ENCODE measurements at places on chromosomes 13 and 19. TPM values are rescaled to one million over a fixed set of nuclear protein-coding genes. Genes with fewer than 3 reads are reported as not detected.

DNA sequence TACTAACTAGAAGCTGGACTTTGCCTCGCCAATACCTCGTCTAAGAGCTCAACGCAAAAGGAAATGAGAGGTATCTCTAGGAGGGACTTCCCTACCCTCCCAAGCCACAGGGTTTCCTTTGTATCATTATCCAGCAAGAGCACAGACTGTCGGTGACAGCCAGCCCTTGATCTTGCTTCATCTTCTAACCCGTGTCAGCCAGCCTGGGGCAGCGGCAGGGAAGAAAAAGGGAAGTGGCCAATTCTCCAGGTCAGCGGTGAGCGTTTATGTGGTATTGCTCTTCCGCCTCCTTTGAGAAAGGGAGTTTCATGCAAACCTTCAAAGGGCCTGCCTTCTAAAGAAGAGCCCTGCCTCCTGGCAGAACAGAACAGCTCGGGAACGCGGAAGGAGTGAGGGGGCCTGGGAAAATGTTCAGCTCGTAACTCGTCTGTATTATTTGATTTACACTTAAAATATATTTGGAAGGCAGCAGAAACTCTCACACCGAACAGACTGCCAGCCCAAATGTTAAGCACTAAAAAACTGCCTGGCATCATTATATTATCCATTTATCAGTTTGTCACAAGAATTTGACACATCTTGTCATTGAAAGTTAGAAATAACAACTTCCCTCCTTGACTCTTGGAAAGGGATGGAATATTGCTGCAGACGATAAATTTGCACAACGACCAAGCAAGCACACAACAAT, 41.8 kb downstream of the EFNB2 start:
- DNase-seq = no peak

The KIR2DL4 gene
- total RNA-seq = not detected

DNA sequence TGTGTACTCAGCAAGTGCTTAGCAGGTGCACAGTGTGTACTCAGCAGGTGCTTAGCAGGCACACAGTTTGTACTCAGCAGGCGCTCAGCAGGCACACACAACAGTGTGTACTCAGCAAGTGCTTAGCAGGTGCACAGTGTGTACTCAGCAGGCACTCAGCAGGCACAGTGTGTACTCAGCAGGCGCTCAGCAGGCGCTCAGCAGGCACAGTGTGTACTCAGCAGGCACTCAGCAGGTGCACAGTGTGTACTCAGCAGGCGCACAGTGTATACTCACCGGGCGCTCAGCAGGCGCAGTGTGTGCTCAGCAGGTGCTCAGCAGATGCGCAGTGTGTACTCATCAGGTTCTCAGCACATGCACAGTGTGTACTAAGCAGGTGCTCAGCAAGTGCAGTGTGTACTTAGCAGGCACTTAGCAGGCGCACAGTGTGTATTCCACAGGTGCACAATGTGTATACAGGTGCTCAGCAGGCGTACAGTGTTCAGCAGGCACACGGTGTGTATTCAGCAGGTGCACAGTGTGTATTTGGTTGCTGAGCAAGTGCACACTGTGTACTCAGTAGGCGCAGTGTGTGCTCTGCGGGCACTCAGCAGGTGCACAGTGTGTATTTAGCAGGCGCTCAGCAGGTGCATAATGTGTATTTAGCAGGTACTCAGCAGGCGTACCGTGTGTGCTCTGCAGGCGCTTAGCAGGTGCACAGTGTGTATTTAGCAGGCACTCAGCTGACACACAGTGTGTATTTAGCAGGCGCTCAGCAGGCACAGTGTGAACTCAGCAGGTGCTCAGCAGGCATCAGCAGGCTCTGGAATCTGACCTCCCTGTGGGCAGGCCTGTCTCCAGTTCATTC, 15.1 kb downstream of the CRTC1 start:
- no peak for DNase-seq

DNA sequence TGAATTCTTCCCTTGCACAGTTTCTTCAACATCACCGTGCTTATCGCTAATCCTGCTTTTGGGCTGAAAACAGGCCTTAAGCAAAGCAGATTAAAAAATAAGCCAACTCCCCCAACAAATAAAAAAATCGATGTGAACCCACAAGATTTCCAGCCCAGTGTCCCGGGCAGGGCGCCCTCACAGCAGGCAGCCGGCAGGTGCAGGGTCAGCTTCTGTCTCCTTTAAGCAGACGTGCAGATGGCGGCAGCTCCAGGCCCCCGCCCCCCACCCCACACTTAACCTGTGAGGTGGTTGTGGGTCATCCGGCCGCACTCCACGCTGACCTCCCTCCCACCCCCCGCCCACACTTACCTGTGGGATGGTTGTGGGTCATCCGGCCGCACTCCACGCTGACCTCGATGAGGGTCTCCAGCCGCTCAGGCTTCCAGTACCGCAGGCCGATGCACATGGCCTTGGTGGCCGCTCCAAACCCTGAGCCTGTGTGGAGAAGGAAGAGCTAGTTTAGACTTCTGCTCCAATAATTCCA, 19.8 kb downstream of the ADPRHL1 start:
- no peak for DNase-seq

The GFY gene
- total RNA-seq = not detected

DNA sequence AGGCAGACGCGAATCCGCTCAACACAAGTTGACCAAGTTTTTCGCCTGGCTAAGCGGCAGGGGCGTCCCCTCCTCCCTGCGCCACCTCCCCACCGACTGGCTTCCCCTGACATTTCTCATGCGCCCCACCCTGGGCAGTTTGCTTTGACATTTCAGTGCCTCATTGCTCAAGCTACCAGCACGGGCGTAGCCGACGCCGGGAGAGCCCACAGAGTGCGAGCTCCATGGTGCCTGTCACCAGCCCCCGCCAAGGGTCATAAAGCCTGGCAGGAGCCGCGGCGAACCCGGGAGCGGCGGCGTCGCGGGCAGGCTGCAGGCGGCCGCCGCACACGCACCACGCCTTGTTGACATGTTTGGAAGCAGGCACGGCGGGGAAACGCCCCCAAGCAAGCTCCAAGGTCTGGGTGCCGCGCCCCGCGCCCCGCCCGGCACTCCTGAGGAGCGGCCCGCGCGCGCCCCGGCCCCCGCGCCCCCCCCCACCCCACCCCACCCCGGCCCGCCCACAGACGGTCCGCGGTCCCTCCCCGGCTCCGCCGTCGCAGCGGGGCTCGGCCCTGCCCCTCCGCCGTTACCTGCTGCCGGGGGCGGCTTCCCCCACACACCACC, 601 bp downstream of the FBXL3 start:
- DNase-seq = peak; percentile 59

- DNase-seq = no peak
Measured at GRCh38 chr19:11418549-11419506, at the start of gene RGL3. TSS of gene RGL3 (minus strand) at chr19:11419314. CDS start at chr19:11419278, 36 bp downstream.

- DNase-seq = no peak
Measured at GRCh38 chr13:51276636-51277035, 54.4 kb downstream of the FAM124A start.

The ZNF98 gene
- total RNA-seq = not detected

GRCh38 chr19:45211751-45212381, 33.3 kb downstream of the BLOC1S3 start:
- no peak for DNase-seq

DNA sequence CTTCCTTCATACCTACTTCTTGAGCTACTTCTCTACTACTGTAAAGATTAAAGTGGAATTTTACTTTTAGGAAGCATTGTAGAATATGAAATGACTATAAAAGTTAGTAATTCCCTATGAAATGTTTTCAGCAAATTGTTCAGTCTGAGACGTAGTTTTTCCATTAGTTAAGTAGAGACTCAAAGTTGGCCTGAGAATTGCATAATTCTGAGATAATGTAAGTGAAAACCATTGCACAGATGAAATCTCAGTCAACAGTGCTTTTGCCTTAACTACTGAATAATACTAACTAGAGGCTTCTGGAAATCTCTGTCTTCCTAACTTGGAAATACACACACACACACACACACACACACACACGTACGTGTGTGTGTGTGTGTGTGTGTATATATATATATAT, 125.9 kb downstream of the FGF14 start:
- no peak for DNase-seq

DNA sequence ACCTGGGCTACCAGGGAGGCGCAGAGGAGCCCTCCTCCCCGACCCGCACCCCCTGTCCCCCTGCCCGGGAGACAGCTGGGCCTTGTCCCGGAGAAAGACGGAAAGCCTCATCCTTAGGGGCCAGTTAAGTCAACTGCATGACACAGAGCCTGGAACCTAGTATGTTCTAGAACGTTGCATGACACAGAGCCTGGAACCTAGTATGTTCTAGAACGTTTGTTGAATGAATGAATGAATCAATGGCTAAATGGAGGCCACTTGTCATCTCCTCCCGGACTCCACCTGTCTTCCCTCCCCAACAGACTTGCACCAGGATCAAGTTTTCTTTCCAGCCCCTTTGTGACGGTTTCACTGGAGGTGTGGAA, 706 bp downstream of the SERP2 start:
- no peak for DNase-seq

DNA sequence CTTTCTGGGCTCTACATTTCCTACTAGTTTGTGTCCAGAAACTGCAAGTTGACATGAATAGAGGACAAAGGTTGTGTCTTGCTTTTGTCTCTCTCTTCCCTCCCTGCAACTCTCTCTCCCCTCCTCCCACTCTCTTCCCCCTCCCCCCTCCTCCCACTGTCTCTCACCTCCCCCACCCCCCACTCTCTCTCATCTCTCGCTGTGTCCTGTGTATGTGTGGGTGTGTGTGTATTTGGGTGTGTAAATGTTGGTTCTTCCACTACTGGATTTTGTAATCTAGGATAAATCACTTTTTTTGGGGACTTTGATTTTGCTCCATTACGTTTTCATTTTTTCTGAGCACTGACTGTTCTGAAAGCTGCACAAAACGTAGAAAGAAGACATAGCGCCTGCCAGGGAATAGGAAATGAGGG, 48.4 kb downstream of the AKAP11 start:
- DNase-seq = no peak

- no peak for DNase-seq
Measured at GRCh38 chr19:22609630-22610029, 24.5 kb upstream of the ZNF492 start.

DNA sequence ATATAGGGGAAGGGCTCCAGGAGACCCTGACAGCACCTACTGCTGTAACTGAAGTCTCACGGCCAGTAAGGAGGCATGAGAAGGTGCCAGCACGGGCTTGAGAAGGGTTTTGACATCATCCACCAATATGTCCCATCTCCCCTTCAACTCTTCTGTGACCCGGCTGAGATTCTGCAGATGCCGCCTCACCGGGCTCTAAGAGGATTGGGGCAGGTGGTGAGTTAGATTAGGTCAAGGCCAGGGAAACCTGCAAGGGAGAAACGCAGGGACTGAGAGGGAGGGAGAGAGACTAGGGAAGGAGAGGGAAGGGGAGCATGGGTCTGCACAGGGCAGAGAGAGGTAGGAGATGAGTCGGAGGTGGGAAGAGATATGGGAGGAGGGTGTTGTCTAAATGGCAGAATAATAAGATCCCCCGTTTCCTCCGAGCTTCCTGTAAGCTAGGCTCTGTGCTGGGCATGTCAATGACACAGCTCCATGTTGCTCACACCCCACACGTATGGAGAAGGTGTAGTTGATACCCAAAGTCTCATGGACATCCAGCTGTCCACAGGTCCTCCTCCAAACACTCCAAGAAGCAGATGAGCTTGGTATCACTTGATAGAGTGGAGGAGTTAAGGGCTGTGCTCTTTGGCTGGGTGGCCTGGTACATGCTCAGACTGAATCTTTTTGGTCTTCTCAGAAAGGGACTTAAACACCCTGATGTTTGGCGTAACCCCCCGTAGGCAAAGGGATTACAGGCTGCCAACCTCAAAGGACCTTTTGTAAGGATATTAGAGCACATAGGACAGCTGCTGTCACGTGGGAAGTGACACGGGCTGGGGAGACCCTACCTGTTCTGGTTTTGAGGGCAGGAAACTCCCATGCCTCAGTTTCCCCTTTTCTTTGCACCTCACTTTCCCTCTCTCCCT, 6.1 kb downstream of the TPRX1 start:
- DNase-seq = no peak

GRCh38 chr13:73532987-73533510, 474.2 kb downstream of the KLF5 start:
- DNase-seq = no peak

DNA sequence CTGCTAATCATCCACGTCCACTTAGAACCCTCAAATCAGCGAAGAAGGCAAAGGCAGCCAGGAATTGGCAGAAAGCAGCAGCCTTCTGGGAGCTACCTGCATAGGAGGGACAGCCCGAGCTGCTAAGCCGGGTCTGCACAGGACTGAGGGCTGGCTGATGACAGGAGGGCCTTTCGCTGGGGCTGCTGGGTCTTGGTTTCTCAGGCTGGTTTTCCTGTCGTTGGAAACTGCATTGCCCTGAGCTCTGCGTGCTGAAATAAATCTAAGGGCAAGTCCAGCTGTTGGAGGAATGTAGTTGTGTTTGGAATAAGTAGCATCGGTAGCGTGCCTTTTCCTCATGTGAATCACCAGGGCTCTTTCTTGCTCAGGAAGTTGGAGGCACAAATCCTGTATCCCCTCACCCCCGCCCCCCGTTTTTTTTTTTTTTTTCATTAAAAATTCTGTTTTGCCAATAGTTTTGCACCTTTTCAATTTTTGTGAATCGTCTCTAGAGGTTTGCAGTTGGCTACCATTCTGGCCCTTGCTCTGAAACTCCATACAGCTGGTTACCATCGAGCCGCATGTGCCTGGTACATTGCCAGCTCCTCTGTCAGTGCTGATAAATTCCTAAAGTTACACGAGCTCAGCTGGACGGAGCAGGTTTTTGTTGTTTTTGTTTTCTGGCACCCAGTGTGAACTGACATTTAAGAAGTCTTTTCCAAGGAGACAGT, 193.9 kb upstream of the RNF113B start:
- peak; percentile 83 for DNase-seq
